ENCODE measurements at places on chromosomes 7 and 10. TPM values are rescaled to one million over a fixed set of nuclear protein-coding genes. Genes with fewer than 3 reads are reported as not detected.

DNA sequence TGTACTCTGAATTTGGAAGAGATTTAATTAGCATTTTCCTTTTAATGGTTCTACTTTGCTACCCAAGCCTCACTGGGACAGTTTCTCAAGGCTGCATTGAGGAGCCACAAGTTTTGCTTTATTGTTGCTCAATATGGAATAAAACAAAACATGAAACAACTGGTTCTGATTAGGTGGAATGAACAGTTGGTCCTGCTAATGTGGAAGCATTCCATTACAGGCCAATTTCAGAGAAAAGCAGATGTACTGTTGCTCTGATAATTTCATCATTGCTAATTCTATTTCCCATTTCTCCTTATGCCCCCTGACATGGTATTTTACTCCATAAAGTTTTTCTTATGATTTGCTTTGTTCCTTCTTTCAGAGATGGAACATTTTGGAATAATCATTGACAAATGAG is 66.0 kb upstream of the PAPSS2 start:
- no peak for DNase-seq

GRCh38 chr7:79471283-79471682 is 17.8 kb upstream of the MAGI2 start:
- no peak for DNase-seq

- DNase-seq = no peak
Observed at GRCh38 chr10:102121739-102122372, 1.7 kb upstream of the LDB1 start.

GRCh38 chr7:56199639-56200038 is 83.4 kb upstream of the NUPR2 start:
- DNase-seq = no peak

GRCh38 chr7:90879924-90880323 is 283.8 kb downstream of the CDK14 start:
- no peak for DNase-seq

GRCh38 chr10:93098816-93099215 is 25.1 kb downstream of the CYP26A1 start:
- no peak for DNase-seq

- DNase-seq = no peak
Observed at GRCh38 chr10:113007343-113007771, 57.3 kb downstream of the TCF7L2 start.

DNA sequence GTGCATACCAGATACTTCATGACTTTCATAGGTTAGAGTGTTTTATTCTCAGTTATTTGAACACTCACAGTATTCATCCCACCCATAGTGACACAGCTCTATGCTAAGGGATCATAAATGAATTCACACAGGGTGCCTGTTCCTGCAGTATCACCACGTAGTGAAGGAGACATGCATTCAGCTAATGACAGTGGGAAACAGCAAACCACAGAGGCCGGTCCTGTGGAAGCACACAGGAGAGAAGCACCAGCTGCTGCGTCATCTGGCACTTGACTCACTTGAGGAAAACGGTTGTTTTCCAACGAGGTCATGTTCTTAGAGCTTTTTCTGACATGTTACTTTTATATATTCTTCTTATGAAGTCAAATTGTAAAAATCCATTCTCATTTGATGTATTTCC is 73.0 kb downstream of the UBE3C start:
- no peak for DNase-seq

- no peak for DNase-seq
Observed at GRCh38 chr7:574661-575395, 55.2 kb upstream of the PDGFA start.

DNA sequence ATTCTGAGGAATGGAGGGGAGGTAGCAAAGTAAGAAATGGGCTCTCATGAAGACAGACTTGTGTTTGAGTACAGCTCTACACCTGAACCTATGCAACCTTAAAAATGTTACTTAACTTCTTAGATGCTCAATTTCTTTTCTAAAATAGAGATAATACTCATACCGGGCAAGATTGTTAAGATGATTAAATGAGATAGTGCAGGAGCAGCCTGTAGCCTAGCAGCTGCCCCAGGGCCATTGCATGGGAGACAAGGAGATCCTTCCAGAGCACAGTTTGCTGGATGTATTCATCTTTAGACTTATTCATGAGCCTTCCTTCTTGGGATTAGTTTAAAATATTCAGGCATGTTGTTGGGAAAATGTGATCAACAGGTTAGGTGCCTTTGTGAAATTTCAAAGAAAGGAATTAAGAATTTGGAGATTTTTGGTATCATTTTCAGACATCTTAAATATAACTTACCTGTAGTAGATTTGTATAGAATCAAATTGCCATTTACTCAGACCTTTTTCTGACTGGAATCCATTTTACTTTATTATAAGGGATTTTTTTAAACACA is 130.2 kb downstream of the KAT6B start:
- DNase-seq = no peak

DNA sequence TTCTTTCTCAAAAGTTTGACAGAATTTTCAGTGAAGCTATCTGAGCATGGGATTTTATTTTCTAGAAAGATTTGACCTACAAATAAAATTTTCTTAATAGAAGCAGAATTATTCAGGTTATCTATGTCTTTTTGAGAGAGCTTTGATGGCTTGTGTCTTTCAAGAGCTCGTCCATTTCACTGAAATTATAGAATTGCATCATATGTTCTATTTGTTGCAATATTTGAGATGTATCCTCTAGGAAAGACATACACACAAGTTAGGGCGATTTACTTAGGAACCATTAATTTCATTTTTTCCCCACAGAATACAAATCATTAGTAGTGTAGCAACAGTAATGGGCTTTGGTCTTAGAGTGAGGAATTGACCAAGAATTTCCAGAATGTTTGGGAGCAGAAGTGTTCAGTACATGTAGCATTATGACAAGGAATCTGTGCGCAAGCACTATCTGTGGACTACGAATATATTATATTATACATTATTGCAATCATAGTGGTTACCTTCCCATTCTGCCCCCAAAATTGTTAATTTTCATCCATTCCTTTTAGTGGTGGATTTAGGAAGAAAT is 12.8 kb upstream of the COL17A1 start:
- no peak for DNase-seq

GRCh38 chr10:14056610-14057332 is 274.0 kb downstream of the FRMD4A start:
- peak; percentile 91 for DNase-seq

DNA sequence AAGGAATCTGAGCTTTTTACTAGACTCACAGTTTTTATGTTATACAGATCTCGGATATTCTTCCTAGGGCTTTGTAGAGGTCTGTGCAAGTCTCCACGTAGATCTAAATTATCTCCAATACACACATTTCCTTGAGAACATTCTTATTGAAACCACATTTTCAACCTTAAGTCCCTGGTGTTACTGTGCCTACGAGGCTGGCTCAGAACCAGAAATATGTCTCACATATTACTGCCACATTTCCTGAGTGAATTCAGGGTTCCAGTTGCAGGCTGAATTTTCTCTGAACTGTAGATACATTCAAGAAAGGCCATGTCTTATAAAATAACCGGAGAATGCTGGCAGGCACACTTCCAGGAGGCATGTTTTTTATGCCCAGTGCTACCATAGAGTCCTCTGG is 46.5 kb downstream of the INHBA start:
- DNase-seq = no peak

GRCh38 chr7:1973321-1974251 is 259.2 kb downstream of the MAD1L1 start:
- no peak for DNase-seq

GRCh38 chr10:2949221-2949947 is 118.0 kb upstream of the PFKP start:
- DNase-seq = no peak

- DNase-seq = no peak
Observed at GRCh38 chr10:13925971-13926780, 339.4 kb downstream of the PRPF18 start.

DNA sequence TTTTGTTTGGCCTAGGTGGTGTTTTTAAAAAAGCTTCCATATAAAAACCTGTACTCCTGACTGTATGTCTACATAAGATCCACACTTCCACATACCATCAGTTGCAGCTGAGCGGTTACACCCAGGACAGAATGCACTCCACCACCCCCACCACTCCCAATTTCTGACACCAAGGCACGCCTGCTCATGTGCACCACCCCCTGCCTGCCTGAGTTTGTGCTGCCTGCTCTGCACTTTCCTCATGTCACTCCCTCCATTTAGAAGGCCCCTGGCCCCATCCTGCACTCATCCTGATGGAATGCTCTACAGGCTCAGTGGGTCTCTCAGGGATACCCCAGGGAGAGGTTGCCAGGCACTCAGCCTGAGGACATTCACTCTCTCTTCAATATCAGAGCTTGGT is 6.5 kb downstream of the VPS41 start:
- DNase-seq = no peak

DNA sequence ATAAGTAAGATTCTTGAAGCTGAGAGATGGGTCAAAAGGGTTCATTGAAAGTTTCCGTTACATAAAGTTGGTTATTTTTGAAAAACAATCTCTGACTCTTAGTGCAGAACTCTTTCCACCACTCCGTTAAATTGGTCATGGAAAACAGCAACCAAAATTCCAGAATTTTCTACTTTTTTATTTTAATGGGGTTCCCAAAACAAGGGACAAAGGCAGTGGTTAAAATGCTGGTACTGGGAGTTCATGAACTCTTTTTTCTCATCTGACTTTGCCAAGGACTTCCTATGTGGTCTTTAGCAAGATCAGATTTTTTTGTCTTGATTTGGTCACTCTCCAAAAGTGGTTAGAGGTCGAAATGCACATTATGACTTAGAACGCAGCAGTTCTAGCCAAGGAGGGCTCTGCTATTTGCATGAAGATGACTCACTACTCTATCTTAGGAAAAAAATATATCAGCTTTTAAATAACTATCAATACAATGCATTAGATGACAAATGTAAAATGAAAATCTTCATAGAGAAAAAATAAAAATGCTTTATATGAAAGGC is 145.7 kb downstream of the REEP3 start:
- DNase-seq = no peak

- DNase-seq = no peak
Observed at GRCh38 chr10:102152545-102152890, 329 bp downstream of the NOLC1 start.

DNA sequence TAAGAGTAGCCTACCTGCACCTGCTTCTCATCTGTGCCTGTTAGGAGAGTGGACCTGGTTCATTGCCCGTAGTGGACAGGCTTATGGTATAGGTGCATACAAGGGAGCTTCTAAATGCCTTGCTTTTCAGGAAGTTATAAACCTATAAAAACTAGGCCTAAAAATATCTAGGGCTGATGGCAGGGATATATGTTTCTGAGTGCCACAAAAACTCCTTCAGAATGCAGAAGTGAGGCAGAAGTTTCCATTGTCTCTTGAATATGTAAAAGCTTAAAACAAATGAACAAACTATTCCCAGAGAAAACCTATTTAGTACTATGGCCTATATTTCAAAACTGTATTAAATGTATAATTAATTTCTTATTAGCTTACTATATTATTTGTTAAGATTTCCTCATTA is 91.8 kb downstream of the RNLS start:
- DNase-seq = no peak

DNA sequence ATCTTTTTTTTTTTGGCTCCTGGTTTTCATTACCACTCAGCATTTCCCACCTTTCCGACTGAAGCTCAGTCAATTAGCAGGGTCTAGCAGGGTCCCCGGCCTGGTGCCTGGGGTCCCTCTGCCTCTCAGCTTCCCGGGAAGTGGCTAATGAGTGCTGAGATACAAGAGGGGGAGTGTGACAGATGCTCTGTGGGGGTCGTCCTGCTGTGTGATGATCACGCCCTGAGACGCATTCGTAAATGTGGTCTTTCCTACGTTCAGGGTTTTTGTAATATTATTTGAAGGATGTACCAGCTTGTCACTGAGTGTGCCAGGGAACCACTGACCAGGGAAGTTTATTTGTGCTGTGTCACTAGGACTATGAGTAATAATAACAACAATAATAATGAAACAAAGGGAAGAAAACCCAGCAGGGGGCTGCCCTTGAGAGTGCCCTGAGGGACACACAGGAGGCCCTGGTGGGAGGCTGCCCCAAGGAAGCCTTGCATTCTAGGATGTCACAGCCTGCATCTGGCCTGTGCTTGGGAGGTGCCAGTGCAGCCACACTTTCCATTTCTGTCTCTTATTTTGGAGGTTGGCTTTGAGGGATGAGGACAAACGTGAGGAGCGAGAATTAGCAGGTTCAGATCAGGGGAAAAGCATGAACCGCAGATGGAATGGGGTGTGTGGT is 337.8 kb downstream of the ADARB2 start:
- no peak for DNase-seq

GRCh38 chr7:67447297-67447696 is 450.7 kb downstream of the TYW1 start:
- no peak for DNase-seq

DNA sequence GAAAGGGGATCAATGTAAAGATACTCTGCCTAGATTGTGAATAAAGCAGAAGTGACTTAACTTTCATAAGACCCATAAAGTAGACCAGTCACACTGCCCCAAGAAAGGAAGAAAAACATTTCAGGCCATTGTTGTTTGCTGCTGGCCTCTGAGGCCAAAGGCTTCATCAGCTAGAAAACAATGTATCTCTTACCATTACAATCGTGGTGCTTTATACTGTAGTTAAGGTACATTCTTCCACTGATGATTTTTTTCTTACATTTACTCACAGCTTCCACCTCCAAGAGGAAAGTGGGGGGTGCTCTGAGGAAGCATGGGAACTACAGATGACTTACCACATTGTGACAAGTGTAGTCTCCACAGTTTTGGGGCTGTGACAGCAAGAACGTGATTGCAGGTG is 68.6 kb downstream of the NRG3 start:
- DNase-seq = no peak

- DNase-seq = no peak
Observed at GRCh38 chr7:142461437-142461836, 203.6 kb upstream of the PRSS58 start.

GRCh38 chr7:143243614-143244013 is 19.6 kb upstream of the GSTK1 start:
- DNase-seq = no peak

The LRRC4 gene
- total RNA-seq = 1.1 TPM

The ZNF479 gene
- total RNA-seq = not detected

The WEE2 gene
- not detected for total RNA-seq

The KIAA1217 gene
- 20.2 TPM for total RNA-seq

The CCL24 gene
- total RNA-seq = not detected

The RINT1 gene
- total RNA-seq = 13.5 TPM

The HOXA11 gene
- total RNA-seq = 10.7 TPM

The FAM25A gene
- not detected for total RNA-seq

The CDK1 gene
- total RNA-seq = 141 TPM

The ADCY1 gene
- 0.51 TPM for total RNA-seq

Data from epithelial cell of proximal tubule (primary cell).